ENCODE measurements at places on chromosomes 11 and 22. TPM values are rescaled to one million over a fixed set of nuclear protein-coding genes. Genes with fewer than 3 reads are reported as not detected.

DNA sequence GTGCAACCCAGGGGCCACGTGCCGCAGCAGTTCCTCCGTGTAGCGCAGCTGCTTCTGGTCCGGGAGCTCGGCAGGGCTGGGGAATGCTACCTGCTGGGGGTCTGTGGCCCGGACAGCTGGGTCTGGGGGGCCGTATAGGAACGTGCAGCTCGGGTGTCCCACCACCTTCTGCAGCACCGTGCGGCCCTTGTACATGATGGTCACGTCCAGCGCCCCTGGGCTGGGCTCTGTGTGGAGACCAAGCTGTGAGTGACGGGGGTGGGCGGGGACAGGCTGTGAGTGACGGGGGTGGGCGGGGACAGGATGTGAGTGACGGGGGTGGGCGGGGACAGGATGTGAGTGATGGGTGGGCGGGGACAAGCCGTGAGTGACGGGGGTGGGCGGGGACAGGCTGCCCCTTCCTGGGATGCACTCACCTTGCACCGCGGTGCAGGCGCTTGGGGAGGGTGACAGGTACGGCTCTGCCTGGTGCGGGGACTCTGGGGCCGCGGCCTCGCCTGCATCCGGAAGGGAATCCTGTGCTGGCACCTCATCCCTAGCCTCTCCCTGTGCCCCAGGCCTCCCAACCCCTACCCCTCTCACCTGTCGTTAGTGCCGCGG lies 2.3 kb downstream of the IRF7 start:
- DNase-seq: peak; percentile 93
- H3K27me3 ChIP-seq: no peaks in the 10 kb centered on the region
- peaks cover 5% of the 10 kb centered on the region for H3K36me3 ChIP-seq
- no peak overlapping the region for H3K27ac ChIP-seq
- H3K4me1 ChIP-seq: peaks cover 11% of the 10 kb centered on the region
- H3K4me3 ChIP-seq: no peak overlapping the region

ANO9 gene
- 28.2 TPM for total RNA-seq

DNA sequence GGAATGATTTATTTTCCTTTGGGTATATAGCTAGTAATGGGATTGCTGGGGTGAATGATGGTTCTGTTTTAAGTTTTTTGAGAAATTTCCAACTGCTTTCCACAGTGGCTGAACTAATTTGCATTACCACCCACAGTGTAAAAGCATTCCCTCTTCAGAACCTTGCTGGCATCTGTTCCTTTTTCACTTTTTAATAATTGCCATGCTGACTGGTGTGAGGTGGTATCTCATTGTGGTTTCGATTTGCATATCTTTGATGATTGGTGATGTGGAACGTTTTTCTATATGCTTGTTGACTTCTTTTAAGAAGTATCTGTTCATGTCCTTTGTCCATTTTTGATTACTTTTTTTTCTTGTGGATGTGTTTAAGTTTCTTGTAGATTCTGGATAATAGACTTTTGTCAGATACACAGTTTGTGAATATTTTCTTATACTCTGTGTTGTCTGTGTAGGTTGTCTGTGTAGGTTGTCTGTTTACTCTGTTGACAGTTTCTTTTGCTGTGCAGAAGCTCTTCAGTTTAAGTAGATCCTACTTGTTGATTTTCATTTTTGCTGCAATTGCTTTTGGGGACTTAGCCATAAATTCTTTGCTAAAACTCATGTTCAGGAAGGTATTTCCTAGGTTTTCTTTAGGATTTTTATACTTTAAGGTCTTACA lies 291.8 kb upstream of the DDI1 start:
- no peaks in the 10 kb centered on the region for H3K27me3 ChIP-seq
- H3K27ac ChIP-seq: no peak overlapping the region
- H3K36me3 ChIP-seq: no peaks in the 10 kb centered on the region
- H3K4me3 ChIP-seq: no peak overlapping the region

TPBGL gene
- 0.18 TPM for total RNA-seq

MRGPRX3 gene
- total RNA-seq: not detected

DNA sequence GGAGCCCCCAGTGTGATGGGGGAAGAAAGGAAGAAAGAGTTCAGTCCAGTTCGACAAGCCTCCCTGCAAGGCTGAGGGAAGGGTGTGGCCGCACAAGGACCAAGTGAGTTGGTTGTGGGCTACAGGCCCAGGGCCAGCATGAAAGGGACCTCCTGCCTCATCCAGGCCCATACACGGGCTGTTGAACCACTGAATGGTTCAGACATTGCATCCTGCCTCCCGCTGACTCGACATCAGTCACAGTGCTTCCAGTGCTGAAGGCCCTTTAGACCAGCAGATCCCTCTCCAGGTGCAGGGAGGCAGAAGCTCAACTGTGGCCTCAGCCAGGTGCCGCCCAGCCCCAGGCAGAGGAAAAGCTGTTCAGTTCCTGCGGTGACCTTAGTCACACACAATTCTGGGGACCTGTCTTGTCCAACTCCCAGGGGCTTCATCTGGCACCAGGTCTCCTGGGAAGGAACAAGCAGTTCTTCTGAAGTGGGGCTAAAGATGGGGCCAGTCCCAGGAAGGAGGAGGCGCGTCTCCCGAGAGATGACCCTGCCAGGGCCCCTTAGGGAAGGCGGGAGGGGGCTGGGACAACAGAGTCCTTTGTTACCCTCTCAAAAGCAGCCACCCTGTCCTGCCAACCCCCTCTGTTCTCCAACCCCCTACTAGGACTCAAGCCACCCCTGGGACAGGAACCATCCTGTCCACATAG lies 6.6 kb downstream of the ARRB1 start:
- H3K36me3 ChIP-seq: no peaks in the 10 kb centered on the region
- no peaks in the 10 kb centered on the region for H3K27me3 ChIP-seq
- H3K27ac ChIP-seq: no peak overlapping the region
- no peak for DNase-seq
- H3K4me3 ChIP-seq: no peak overlapping the region

TIMP3 gene
- 0.07 TPM for total RNA-seq

MRGPRX4 gene
- total RNA-seq: not detected

SCUBE2 gene
- not detected for total RNA-seq

DNA sequence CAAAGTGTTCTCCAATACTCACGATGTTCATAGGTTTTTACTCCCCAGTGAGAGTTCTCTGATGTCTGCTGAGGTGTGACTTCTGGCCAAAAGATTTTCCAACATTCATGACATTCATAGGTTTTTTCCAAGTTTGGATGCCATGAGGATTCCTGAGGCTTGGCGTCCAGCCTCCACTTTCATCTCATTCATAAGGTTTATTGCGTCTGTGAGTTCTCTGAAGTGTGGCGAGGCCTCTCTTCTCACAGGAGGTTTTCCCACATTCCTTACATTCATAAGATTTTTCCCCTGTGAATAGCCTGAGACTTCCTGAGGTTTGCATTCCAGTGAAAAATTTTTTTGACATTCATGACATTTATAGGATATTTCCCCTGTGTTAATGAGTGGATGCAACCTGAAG lies 1014.1 kb downstream of the LRRC4C start:
- H3K4me3 ChIP-seq: no peak overlapping the region
- H3K27me3 ChIP-seq: no peaks in the 10 kb centered on the region
- H3K27ac ChIP-seq: no peak overlapping the region
- no peaks in the 10 kb centered on the region for H3K4me1 ChIP-seq
- DNase-seq: no peak
- no peaks in the 10 kb centered on the region for H3K36me3 ChIP-seq

GRCh38 chr11:125111001-125111342 lies 454 bp downstream of the TMEM218 start:
- peak overlapping the region; percentile 91 for H3K27ac ChIP-seq
- DNase-seq: peak; percentile 23
- H3K27me3 ChIP-seq: no peaks in the 10 kb centered on the region
- H3K4me3 ChIP-seq: peak overlapping the region; percentile 85
- H3K36me3 ChIP-seq: peaks cover 1% of the 10 kb centered on the region
- peaks cover 21% of the 10 kb centered on the region for H3K4me1 ChIP-seq

- no peaks in the 10 kb centered on the region for H3K27me3 ChIP-seq
- no peak for DNase-seq
- no peak overlapping the region for H3K4me3 ChIP-seq
- H3K36me3 ChIP-seq: peaks cover 8% of the 10 kb centered on the region
- H3K27ac ChIP-seq: no peak overlapping the region
- no peaks in the 10 kb centered on the region for H3K4me1 ChIP-seq
Observed at GRCh38 chr11:77351281-77351886, 49.9 kb upstream of the GDPD4 start.

TSPAN32 gene
- total RNA-seq: 3.1 TPM

TEX12 gene
- not detected for total RNA-seq

GRCh38 chr11:47067401-47067800 lies 109.3 kb downstream of the ARFGAP2 start:
- no peak overlapping the region for H3K4me3 ChIP-seq
- no peak for DNase-seq
- no peaks in the 10 kb centered on the region for H3K4me1 ChIP-seq
- H3K27ac ChIP-seq: no peak overlapping the region
- H3K36me3 ChIP-seq: peaks cover 3% of the 10 kb centered on the region

DNA sequence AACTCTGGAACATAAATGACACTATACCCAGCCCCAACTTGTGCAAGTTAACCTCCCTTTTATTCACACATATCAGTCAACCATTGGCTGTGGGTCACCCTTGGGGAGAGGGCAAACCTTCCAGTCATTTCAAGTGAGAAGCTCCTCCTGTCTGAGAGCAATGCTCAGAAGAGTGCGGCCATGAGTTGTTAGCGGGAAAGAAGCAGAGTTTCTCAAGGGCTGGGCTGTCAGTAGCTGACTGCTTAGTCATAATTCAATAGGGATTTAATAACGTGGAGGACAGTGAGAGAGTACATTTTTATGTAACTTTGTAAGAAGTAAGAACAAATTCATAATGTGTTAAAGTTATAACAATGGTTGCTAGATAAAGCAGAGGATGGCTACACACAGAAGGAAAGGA lies 5.1 kb downstream of the PATE2 start:
- H3K4me3 ChIP-seq: no peak overlapping the region
- DNase-seq: no peak
- no peak overlapping the region for H3K27ac ChIP-seq
- no peaks in the 10 kb centered on the region for H3K36me3 ChIP-seq
- peaks cover 14% of the 10 kb centered on the region for H3K27me3 ChIP-seq

DNA sequence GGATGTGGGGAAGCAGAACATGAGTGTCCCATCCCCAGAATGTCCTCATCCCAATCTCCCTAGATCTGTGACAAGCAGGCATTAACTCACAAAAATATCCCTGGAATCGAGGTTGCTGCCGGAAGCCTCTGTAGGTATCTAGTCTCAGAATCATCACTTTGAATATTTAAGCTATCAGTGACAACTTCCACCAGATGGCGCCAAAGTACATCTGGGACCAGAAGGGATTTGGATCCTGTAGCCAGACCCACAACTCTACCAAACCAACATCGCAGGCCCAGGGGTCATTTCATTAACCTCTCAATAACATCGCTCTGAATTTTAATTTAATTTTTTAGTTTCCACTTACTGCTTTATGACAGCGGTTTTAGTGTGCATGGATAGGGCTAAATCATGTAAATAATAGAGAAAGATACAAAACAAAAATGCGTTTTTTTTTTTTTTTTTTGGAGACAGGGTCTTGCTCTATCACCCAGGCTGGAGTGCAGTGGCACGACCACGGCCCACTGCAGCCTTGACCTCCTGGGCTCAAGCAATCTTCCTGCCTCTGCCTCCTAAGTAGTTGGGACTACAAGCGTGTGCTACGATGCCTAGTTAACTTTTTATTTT lies 1.1 kb upstream of the EXT2 start:
- H3K27me3 ChIP-seq: no peaks in the 10 kb centered on the region
- H3K27ac ChIP-seq: no peak overlapping the region
- H3K36me3 ChIP-seq: no peaks in the 10 kb centered on the region
- peak overlapping the region; percentile 82 for H3K4me3 ChIP-seq

DNA sequence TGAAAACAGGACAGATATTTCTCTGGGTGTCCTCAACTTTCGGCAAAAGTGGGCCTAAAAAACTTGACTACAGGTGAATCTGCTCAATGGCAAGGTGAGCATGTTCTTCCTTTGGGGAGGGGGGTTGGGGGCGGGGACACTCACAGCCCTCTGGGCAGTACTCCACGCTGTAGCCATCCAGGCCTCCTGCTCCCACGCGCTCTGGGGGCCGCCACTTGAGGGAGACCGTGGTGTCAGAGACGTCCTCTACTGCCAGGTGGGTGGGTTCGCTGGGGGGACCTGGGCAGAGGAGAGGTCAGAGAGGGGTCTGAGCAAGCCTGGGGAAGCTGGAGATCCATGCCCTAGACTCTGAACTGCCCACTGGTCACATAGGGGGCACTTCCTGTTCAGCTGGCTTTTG lies 16.8 kb downstream of the MYBPC3 start:
- H3K27me3 ChIP-seq: no peaks in the 10 kb centered on the region
- no peaks in the 10 kb centered on the region for H3K36me3 ChIP-seq
- DNase-seq: no peak
- H3K4me1 ChIP-seq: no peaks in the 10 kb centered on the region

FAM227A gene
- total RNA-seq: 0.74 TPM

- DNase-seq: no peak
- H3K27ac ChIP-seq: peak overlapping the region; percentile 17
- no peak overlapping the region for H3K4me3 ChIP-seq
- H3K36me3 ChIP-seq: no peaks in the 10 kb centered on the region
- peaks cover 51% of the 10 kb centered on the region for H3K4me1 ChIP-seq
Observed at GRCh38 chr22:37276776-37277175, 5.5 kb upstream of the CYTH4 start.

KCNA4 gene
- total RNA-seq: not detected

- H3K4me3 ChIP-seq: no peak overlapping the region
- no peak for DNase-seq
- no peak overlapping the region for H3K27ac ChIP-seq
Observed at GRCh38 chr11:20010851-20011225, 149.4 kb downstream of the DBX1 start.

DNA sequence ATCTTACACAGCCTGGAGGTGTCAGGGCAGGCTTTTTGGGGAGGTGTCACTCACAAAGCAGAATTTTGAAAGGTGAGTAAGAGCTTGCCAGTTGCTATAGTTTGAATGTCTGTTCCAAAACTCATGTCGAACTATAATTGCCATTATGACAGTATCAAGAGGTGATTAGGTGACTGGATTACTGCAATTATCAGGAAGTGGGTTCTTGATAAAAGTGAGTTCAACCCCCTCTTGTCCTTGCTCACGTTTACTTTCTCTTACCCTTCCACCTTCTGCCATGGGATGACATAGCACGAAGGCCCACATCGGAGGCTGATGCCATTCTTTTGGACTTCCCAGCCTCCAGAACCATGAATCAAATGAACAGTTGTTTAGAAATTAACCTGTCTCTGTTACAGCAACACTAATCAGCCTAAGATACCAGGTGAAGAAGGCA lies 4.7 kb upstream of the C11orf86 start:
- no peak for DNase-seq
- H3K27ac ChIP-seq: no peak overlapping the region
- no peak overlapping the region for H3K4me3 ChIP-seq
- peaks cover 4% of the 10 kb centered on the region for H3K27me3 ChIP-seq
- no peaks in the 10 kb centered on the region for H3K36me3 ChIP-seq

DNA sequence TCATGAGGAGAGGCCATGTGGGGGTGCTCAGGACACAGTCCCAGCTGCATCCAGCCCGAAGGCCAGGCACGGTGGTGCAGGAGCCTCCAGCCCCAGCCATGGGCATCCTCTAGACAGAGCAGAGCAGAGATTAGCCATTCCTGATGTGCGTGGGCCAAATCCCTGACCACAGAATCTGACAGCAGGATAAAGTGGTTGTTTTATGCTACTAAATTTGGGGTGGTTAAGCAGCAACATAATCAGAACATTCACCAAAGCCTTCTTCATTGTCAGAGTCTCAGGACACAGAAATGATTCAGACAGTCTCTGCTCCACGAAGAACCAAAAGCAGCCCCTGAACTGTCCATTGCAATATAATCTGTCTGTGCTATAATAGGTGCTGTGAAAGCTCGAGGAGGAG lies 19.7 kb downstream of the RASD2 start:
- no peaks in the 10 kb centered on the region for H3K36me3 ChIP-seq
- H3K4me1 ChIP-seq: peaks cover 7% of the 10 kb centered on the region
- DNase-seq: no peak
